ENCODE measurements at places on chromosomes 5 and 9. TPM values are rescaled to one million over a fixed set of nuclear protein-coding genes. Genes with fewer than 3 reads are reported as not detected.

The ALDH1A1 gene
- 3.7 TPM for total RNA-seq

The CCDC187 gene
- total RNA-seq = 5.2 TPM

The LCN2 gene
- 537 TPM for total RNA-seq

The PCDHGC5 gene
- not detected for total RNA-seq

The TSSK1B gene
- total RNA-seq = not detected

The FRMD3 gene
- 1.4 TPM for total RNA-seq

The HEMGN gene
- total RNA-seq = not detected

The MLANA gene
- not detected for total RNA-seq

The SAXO1 gene
- total RNA-seq = not detected

The PCDHGA7 gene
- not detected for total RNA-seq
